Fibroblast of skin of back (primary cell): ENCODE measurements at places on chromosomes 5 and 9.

- no peak for DNase-seq
Observed at GRCh38 chr5:73125289-73125688, 4.9 kb downstream of the TMEM171 start.

DNA sequence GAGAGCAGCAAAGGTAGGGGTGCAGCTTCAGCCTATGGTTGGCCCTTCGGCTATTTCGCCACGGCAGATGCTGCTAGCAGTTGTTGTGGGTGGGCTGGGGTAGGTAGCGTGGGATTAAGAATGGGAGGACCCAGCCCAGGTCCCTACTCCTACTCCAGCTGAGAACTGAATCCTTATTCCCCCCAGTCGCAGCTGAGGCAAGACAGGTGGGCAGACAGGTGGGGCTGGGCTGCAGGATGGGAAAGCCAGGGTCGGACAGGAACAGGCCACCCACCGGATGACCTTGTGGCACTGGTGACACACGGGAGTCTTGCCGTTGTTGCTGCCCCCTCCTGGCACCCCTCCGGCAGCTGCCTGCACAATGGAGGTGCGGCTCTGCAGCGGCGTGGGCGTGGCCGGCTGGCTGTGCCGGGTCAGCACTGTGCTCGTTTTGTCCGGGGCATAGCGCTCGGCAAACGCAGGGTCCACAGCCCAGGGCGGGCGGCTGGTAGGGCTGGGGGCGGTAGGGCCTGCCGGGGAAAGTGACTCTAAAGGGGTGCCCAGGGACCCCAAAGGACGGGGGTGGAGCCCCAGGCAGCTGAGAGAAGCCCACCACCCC is 8.2 kb downstream of the PDLIM7 start:
- no peak for DNase-seq

DNA sequence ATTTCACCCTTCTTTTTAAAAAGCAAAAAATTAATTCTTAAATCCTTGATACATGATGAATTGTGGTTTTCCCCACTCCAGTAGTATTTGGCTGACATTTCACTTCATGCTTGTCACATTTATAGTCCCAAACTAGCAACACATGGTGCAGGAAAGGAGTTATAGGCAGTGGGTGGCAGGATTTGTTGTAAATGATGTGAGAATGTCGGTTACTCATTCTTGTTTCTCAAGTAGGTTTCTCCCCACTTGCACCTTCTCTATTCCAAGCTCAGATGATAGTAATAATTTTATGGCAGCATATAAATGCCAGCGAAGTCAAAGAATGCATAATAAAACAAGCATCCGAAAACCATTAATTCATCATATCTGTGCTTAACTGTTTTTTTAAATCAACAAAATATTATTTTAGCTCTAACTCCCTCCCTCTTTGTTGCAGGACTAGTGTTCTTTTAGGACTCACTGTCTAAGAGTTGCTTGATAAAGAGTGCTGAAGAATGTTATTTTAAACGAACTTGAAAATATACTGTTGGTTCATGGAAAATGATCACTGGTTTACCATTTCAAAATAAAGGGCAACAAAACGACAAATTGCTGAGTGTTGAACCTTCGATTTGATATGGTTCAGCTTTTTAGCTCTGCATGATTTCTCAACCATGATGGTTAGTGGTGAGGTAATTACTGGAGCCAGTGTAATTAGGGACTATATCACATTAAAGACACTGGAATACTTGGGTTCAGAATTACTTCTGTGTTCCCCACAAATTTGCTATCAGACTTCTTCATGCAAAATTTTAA is 88.1 kb upstream of the ADAMTSL1 start:
- DNase-seq, result peak; percentile 53

DNA sequence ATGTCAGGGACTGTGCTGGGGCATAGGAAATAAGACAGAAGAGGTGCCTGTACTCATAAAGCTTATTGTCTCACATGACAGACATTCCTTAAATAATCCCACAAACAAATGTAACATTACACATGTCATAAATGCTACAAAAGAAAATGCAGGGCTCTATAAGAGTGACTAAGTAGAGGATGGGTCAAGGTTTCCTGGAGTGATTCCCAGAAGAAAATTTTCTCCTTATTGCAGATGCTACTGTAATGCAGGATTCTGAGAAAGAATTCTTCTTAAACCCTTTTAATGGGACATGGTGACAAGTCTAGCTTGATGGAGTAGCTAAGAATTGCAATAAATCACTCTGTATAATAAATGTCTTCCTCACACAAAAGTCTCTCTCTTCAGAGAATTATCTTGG is 55.7 kb downstream of the SH3TC2 start:
- peak; percentile 82 for DNase-seq

- DNase-seq, result no peak
Observed at GRCh38 chr5:45410304-45410995, 285.7 kb downstream of the HCN1 start.

DNA sequence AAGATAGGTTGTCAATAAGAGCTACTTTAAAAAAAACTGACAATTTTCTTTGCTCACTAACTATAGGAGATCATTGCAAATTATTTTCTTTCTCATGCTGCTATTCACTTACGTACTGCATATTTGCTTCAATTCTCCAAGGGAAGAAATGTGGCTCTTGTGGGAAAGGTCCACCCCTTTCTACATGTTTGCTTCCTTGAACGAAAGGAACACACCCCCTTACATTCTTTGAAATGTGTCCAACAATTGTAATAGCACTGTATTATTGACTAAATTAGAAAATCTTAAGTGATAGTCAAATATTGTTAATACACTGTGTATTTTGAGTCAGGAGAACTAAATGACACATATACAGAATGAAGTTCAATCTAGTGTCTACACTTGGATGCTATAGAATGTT is 5.2 kb downstream of the MEF2C start:
- peak; percentile 83 for DNase-seq

- no peak for DNase-seq
Observed at GRCh38 chr5:176685010-176685409, 37.7 kb downstream of the TSPAN17 start.

DNA sequence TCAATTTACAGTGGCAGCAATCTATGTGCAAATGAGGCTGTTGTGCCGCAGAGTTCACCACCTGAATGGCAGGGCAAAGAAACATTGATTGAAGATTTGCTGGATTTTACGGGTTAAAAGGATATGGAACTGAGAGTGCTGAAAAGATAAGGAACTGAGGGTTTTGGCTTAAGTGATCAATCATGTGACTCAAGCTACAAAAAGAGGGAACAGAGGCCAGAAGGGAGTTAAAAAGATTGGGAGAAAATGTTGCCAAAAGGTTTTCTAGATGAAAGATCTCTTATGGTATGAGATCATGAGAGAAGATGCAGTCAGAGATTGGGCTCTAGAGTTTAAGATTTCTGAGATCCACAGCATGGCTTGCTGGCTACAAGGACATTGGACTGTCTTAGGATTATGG is 7.9 kb upstream of the RIMOC1 start:
- no peak for DNase-seq

DNA sequence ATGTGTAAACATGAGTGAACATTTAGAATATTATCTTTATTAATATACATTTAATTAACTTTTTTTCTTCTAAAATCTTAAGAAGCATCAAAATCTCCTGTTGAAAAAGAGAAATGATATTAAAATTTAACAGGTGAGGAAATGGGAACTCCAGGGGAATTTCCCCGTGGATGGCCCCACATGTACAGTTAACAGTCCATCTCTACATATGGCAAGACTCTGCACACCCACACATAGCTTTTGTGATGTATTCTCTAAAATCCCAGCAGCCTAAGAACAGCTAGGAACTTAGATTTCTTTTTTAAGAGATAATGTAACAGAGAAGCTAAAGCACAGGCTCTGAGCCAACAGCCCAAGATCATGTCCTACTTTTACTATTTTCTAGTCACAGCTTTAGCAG is 556.3 kb upstream of the RGMB start:
- DNase-seq, result no peak
